Adrenal gland (tissue), 19 donors: ENCODE measurements at places on chromosomes 6 and 20. TPM values are rescaled to one million over a fixed set of nuclear protein-coding genes. Genes with fewer than 3 reads are reported as not detected.

- no peak for DNase-seq
These were observed 545.6 kb downstream of the KIF16B start for GRCh38 chr20:16027686-16028085.

GRCh38 chr6:25835442-25836283 is 3.8 kb upstream of the SLC17A1 start:
- DNase-seq, result no peak

Gene ADA
- 12.0 TPM for total RNA-seq

Gene C20orf144
- 0.32 TPM for total RNA-seq

GRCh38 chr20:62726716-62727583 is 18.3 kb downstream of the NTSR1 start:
- DNase-seq, result no peak

GRCh38 chr20:24597051-24597450 is 127.6 kb downstream of the SYNDIG1 start:
- no peak for DNase-seq

DNA sequence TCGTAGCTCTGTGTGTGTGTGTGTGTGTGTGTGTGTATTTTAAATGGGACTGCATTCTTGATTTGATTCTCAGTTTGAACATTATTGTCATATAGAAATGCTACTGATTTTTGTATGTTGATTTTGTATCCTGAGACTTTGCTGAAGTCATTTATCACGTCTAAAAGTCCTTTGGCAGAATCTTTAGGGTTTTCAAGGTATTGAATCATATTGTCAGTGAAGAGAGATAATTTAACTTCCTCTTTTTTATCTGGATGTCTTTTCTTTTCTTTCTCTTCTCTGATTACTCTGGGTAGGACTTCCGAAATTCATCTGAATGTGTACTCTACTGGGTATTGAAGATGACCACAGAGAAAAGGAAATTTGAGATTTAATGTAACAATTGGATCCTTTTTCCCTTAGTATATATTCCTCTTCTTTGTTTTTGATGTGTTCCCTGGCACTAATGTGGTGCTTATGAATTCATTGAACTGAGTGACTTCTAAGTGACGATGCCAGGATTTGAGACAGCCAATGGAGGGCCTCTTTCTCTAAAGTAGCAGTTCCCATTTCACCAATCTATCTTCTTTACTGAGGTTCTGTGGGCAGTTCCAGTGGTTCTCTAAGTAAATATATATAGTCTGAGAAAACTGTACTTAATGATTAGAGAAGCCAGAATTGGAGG is 47.6 kb downstream of the TNFAIP3 start:
- no peak for DNase-seq

DNA sequence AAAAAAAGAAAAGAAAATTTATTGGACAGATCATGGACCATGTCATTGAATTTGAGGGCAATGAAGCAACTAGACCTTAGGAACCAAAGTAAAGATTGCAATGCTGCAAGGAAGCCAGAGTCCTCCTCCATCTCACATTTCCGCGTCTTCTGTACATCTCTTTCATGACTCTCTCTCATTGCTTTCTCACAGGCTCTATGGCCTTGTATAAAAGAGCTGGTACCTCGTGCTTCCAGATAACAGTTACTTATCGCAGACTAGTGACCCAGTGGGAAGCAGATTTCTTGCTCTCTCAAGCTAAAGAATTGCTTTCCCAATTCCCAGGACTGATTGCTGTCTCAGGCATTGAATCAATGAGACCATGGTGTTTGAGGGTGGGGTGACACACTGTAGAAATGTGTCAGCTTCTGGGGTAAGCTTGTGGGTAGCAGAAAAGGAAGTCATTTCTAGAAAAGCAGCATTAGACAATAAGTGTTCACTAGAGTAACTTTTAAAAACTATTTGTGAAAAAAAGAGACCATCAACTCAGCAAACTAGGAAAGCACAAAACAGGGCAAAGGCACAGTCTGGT is 635.3 kb downstream of the UTRN start:
- no peak for DNase-seq

- no peak for DNase-seq
These were observed 195.8 kb upstream of the FUT9 start for GRCh38 chr6:95819939-95820338.
